ENCODE measurements at places on chromosomes 16 and 17. TPM values are rescaled to one million over a fixed set of nuclear protein-coding genes. Genes with fewer than 3 reads are reported as not detected.

Gene KRTAP9-8
- not detected for polyA plus RNA-seq

Gene PRAC2
- polyA plus RNA-seq: not detected

Gene CYBC1
- polyA plus RNA-seq: 54.6 TPM

Gene HAP1
- 0.55 TPM for polyA plus RNA-seq

Gene GAS7
- 39.7 TPM for polyA plus RNA-seq

Gene VWA3A
- 5.9 TPM for polyA plus RNA-seq

Gene ACSM5
- polyA plus RNA-seq: 0.76 TPM

Gene TBX6
- 1.3 TPM for polyA plus RNA-seq

Gene SMTNL2
- polyA plus RNA-seq: 20.1 TPM

Gene C17orf75
- 42.7 TPM for polyA plus RNA-seq

Gene TBC1D3C
- polyA plus RNA-seq: not detected

- no peak for DNase-seq
These were observed 12.6 kb upstream of the IL21R start for GRCh38 chr16:27389272-27389961.

DNA sequence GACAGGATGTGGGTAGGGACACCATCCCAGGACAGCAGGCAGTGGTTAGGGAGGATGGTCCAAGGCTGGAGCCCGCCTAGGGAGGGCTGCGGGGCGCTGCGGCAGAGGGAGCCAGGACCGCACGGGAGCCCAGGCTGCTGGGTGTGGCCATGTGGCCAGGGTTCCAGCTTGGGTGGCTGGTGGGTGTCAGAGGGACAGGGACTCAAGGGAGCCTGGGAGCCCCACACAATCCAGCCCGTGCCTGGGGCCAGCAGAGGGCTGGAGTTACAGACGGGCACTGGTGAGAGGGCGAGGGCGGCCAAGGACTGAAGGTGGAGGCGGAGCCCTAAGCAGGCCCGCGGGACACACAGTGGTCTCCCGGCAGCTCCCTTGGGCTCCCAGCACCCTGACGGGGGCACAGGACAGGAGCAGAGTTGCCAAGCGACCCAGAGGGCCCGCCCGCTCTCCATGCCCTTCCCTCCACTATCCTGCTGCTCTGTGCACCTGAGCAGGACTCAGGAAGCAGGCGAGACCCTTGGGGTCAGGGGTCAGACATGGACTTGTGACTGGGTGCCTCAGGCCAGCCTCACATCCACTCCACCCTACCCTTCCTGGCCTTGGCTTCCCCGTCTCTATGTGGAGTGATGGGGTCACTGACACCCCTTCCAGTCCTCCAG, 7.1 kb downstream of the MRPL28 start:
- no peak for DNase-seq

GRCh38 chr16:84557504-84557903, 53.0 kb upstream of the MEAK7 start:
- DNase-seq: no peak

DNA sequence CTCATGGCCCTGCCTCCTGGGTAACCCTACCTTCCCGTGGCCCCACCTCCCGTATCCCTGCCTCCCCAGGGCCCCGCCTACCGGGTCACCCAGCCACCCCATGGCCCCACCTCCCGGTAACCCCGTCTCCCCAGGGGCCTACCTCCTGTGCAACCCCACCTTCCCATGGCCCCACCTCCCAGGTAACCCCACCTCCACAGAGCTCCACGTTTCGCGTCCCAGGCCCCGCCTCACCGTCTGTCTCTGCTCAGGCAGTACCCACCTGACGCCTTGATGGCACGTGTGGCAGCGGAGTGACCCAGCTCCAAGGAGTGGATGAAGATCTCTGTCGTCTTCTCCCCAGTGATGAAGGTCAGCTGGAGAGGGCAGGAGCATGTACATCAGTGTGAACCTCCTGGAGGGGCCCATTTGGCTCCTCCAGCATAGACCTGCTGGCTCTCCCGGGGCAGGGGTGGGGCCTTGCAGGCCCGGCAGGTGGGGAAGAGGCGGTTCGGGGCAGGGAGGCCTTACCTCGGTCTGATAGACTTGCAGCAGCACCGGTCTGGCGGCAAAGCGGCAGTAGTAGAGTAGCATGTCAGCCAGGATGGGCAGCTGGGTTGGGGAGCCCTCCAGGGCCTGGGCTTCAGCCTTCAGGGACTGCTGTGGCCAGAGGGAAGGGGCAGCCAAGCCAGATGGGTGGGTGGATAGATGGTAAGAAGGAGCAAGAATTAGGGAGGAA, 18.7 kb upstream of the PIK3R6 start:
- DNase-seq: no peak

DNA sequence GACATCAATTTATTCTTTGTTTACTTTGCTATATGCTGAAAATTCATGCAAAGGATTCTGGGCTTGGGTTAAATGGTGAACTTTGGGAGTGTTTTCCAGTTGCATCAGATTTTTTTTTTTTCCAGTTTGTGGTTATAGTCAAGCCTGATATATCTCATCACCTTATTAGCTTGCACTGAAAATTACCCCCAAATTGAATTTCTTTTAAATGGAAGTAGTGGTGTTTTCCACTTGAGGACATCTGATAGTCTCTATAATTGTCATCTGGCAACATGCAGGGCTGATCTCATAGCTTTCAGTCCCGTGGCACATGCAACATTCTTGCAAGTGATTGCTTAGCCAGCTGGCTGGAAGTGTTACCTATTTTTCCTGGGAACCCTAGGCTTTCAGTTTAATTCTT, 4.7 kb upstream of the KRTAP3-1 start:
- no peak for DNase-seq

- DNase-seq: no peak
These were observed 33.1 kb downstream of the ZNF423 start for GRCh38 chr16:49822649-49823370.

DNA sequence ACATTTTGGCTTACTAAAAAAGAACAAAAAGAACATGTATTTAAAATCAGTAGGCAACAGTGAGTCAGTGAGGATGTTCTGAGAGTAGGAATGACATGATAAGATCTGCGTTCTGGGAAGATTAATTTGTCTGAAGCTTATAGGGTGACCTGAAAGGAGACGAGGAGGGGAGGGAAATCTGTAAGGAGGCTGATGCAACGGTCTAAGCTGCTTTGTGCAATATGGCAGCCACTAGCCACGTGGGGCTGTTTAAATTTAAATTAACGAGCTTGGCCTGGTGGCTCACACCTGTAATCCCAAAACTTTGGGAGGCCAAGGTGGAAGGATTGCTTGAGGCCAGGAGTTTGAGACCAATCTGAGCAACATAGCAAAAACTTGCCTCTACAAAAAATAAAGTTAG, 181.6 kb upstream of the CACNG3 start:
- no peak for DNase-seq

DNA sequence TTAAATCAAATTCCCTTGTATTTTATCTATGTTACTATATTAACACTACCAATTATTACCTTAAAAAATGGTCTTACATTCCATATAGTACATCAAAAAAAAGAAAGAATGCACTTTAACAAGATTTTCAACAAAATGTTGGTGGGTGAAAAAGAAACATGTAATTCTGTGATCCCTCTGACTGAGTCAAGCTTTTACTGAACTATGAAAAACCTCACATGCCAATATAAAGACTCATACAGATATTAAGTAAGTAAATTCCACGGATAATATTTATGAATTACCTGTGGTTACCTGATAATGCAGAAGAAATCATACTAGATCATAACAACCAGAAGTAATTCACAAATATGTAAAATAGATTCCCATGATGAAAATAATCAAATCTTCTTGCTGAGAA, 12.4 kb downstream of the COIL start:
- DNase-seq: no peak

- no peak for DNase-seq
These were observed 504.7 kb upstream of the RBFOX1 start for GRCh38 chr16:6827931-6828330.

DNA sequence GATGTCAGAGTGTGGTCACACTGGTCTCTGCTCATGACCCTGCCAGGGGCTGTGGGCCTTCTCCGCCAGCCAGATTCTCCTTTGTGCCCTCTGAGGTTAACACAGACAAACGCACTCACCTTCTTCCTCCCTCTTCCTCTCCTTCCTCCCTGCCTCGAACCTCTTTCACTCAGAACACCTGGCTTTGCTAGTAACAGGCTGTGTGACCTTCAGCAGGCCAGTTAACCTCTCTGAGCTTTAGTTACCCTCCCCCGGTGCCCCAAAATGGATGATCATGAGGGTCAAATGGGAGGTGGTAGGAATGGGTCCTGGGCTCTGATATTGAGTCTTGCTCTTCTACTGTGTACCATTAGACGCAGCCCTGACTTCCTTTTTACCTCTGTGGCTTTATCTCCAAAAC, 127.1 kb downstream of the OR1D5 start:
- no peak for DNase-seq

- DNase-seq: no peak
These were observed 150.1 kb downstream of the RAB11FIP4 start for GRCh38 chr17:31541559-31541958.

GRCh38 chr17:76054112-76054476, 18.2 kb downstream of the SRP68 start:
- no peak for DNase-seq

DNA sequence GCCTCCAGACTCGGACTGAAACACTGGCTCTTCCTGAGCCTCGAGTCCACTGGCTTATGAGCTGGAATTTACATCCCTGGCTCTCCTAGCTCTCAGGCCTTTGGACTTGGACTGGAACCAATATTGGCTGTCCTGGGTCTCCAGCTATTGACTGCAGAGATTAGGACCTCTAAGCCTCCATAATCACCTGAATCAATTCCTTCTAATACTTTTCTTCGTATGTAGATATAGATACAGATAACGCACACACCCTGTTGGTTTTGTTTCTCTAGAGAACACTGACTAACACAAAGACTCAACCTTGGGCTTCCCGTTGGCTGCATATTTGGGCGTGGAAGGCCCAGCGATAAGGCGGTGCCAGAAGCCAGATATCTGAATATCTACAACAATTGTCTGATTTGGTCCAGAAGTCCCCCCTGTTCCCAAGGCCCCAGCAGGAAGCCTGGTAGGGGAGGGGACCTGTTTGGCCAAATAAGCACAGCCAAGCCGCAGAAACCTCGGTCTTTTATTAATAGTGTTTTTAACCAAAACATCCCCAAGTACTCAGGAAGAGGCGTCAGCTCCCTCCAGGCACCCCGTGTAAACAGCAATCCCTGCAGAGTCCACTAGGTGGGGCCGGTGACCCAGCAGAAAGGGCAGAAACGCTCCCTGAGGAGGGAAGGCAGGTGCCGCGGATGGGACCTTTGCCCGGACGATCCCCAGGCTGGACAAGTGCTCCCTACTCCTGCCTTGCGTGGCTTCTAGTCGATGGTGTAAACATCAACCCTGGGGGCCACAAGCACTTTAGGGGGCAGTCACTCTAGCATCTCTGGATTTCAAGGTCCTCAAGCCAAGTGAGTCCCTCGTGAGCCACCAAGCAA, 57.0 kb downstream of the ABR start:
- peak; percentile 49 for DNase-seq

- no peak for DNase-seq
These were observed 330.3 kb downstream of the SEC14L1 start for GRCh38 chr17:77470800-77471733.

DNA sequence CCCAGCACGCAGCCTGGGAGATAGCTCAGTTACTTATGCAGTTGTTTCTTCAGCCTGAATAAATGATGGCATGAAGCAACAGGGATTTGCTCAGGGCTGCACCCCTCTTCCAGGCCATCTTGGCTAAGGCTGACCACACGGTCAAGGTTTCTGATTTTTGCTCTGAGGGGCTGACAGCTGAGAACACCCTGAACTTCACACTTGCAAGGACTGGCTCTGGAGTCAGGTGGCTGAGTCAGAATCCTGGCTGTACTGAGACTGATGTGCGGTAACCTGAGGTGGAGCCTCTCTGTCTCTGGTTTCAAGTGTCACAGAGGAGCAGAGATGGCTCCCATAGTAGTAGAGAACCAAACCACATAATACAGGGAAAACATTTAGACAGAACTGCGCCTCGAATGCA, 4.8 kb downstream of the MTHFSD start:
- no peak for DNase-seq

DNA sequence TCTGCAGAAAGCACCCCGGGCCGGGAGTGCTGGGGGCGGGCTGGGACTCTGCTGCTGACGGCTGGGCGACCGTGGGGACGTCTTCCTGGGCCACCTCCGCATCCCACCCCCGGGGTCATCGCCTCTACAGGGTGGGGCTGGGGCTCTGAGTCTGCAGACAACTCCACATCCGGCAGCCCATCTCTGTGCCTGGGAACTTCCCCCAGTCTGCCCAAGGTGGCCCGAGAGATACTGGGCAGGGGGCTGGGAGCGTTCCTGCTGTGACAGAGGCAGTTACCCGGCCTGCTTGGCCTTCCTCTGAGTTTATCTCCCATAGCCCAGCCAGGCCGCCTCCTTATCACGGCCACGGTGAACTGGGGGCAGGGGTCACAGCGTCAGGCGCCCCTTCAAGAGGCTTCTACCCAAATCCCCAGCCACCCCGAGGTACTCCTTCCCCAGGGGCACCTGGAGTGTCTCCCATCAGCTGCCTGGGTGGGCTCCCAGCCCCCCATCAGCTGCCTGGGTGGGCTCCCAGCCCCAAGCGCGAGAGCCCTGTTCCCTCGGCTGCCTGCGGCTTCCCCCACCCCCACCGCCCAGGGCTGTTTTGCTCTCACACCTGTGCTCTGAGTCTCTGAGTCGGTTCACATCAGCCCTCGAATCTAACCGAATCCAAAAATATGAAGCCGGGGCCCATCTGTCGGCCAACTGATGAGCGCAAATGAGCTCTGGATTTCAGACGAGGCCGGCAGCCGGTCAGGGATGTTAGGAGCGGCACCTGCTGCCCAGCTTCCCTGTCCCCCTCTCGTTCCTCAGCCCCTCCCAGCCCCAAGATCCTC, 15.6 kb upstream of the CBFA2T3 start:
- no peak for DNase-seq

GRCh38 chr17:28714281-28714680, 2.6 kb upstream of the PROCA1 start:
- DNase-seq: no peak

- no peak for DNase-seq
These were observed 90.0 kb downstream of the GNAO1 start for GRCh38 chr16:56281249-56281805.

All from right lung (tissue), 10 donors.